RCC 7860 (cell line): ENCODE measurements at places on chromosomes 2 and 18.

DNA sequence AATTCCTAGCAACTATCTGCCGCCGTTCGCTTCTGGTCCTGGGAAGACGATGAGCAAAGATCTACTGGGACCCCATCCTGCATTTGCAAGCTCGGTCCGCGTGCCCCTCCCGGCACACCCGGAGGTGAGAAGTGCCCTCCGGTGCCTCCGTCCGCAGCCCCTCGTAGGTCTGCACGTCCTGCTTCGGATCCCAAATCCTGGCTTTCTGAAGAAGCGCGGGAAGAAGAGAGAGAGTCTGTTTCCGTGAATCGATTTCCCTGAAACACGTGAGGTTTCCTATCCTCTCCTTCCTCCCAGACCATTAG lies 5.0 kb upstream of the OSR1 start:
- no peak for DNase-seq

GRCh38 chr2:71581026-71581425 lies 127.7 kb downstream of the DYSF start:
- DNase-seq: no peak

- DNase-seq: no peak
These were observed 669.8 kb downstream of the ZEB2 start for GRCh38 chr2:143850084-143850483.

DNA sequence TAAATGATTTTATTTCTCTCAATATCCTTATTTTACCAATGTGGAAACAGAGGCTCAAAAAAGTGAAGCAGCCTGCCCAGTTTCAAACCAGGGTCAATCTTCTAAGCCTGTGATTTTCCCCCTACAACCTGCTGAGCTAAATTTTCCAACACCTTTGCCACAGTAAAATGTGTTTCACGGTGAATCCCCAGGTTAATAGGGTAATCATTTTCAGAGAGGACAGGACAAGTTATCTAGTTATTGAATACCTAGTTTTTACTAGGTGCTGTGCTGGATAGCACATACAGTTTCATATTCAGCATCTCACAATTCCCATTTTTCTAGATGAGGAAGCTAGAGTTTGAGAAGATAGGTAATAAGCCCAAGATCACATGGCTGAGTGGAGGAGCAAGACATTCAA lies 236.6 kb downstream of the PTH2R start:
- DNase-seq: no peak

- no peak for DNase-seq
These were observed 748.2 kb upstream of the ACVR2A start for GRCh38 chr2:147096671-147097070.

DNA sequence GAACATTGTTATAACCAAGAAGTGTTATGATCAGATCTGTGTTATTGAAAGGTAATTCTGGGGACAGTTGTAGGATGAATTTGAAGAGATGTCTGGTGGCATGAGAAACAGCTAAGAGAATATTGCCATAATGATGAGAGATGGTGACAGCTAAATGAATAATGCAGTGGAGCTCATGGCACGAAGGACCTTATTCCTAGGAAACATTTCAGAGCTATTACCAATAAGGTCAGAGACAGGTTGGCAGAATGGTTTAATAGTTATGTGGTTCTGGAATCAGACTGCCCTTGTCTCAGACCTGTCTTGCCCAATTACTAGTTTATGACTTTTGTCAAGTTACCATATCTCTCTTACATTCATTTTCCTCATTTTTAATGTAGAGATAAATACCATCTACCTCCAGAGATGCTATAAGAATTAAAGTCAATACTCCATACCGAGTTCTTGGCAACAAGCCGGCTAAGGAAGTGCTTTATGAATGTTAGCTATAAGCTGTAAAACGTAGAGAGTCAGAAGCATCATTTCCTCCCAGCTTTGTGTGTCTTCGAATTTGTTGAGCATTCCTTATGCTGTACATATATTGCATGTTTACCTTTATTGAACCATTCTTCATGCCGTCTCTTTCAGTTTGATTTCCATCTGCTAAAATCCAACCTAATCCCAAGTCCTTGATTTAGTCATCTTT lies 73.6 kb upstream of the COL5A2 start:
- no peak for DNase-seq

GRCh38 chr2:118190474-118190873 lies 102.2 kb downstream of the INSIG2 start:
- no peak for DNase-seq

- DNase-seq: no peak
These were observed 136.2 kb downstream of the THADA start for GRCh38 chr2:43459446-43460173.

GRCh38 chr2:8225266-8225665 lies 456.6 kb upstream of the ID2 start:
- DNase-seq: no peak

- peak; percentile 89 for DNase-seq
These were observed 83.7 kb downstream of the SDC1 start for GRCh38 chr2:20141056-20141762.

GRCh38 chr2:98483257-98483861 lies 38.7 kb downstream of the INPP4A start:
- no peak for DNase-seq

DNA sequence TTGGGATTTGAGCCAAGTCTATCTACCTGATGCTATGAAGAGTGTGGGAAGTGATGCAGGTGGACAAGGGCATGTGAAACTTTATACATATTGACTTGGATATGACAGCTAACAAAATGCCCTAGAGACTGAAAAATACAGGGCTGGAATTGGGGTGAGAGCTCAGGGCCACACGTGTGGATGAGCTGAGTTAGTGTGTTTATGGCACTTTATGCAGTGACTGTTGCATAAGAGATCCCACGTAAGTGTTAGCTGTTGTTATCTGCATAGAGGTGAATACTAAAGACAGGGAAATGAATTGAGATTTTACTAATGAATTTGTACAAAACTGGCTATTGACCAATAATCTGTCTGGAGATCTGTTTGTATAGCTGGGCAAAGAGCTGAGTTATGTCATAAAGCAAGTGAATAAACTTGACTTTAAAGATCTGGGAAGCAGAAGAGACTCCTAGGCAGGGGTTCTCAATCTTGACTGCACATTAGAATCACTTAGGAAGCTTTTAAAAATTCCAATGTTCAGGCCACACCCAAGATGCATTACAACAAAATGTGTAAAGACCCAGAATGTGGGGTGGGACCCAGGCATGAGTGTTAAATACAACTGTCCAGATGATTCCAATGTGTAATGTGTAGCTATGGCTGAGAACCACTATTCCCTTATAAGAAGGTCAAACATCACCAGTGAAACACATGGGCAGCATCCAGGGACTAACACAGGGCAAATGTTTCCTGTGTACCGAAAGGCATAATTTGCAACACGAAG lies 74.2 kb upstream of the STK17B start:
- DNase-seq: no peak

- peak; percentile 17 for DNase-seq
These were observed 74.8 kb upstream of the RIOK3 start for GRCh38 chr18:23378302-23378686.

- DNase-seq: no peak
These were observed 138.0 kb downstream of the AKAIN1 start for GRCh38 chr18:5058768-5059695.

- DNase-seq: no peak
These were observed 73.1 kb downstream of the RTP5 start for GRCh38 chr2:241942416-241943208.

- DNase-seq: no peak
These were observed 33.1 kb downstream of the SS18 start for GRCh38 chr18:26057344-26057773.

DNA sequence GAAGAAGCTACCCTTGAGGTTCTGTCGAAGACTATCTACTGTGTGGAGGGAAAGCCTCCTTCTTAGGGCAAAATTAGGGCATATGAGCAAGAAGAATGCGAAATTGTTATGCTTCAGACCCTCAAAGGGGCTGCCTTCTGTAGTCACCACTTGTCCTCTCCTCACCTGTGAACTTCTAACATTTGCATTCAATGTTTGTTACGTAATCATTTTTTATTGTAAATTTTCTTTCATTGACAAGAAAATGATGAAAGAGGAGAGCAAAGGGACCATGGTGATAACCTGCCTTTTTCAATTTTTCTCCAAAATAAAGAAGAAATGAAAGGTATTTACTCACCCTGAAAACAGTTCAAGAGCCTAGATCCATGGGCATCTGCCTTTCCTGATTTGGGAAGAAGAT lies 193.0 kb downstream of the SP3 start:
- DNase-seq: no peak

DNA sequence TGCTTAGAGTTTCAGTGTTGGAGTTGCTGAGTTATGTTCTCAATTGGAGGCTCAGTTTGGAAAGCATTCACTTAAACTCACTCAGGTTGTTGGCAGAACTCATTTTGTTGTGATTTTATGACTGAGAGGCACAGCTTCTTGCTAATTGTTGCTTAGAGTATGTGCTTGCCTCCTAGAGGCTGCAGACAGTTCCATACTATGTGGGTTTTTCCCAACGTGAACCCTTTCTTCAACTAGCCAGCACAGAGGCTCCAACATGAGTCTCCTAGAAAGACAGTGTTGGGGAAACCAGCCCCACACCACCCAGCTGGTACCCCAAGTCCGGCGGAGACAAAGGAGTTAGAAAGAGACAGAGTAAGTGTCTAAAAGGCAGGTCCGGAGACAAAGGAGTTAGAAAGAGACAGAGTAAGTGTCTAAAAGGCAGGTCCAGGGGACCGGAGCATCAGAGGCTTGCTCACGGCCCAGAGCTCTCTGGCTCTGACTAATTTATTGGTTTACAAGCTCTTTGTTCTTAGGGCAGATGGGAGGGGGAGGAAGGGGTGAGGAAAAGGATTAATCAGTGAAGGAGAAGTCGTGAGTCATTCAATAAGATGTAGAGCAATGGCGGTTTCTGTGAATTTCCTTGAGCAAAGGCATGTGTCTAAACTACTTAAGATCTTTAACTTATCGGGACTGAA lies 999.7 kb upstream of the LRRTM1 start:
- DNase-seq: peak; percentile 62

GRCh38 chr18:35005963-35006577 lies 35.1 kb upstream of the MAPRE2 start:
- DNase-seq: peak; percentile 42

GRCh38 chr2:120722568-120723421 lies 12.9 kb upstream of the GLI2 start:
- DNase-seq: peak; percentile 81

- no peak for DNase-seq
These were observed 44.9 kb downstream of the NCKAP5 start for GRCh38 chr2:133523406-133523805.

- no peak for DNase-seq
These were observed 206.5 kb upstream of the AGAP1 start for GRCh38 chr2:235287375-235287733.

DNA sequence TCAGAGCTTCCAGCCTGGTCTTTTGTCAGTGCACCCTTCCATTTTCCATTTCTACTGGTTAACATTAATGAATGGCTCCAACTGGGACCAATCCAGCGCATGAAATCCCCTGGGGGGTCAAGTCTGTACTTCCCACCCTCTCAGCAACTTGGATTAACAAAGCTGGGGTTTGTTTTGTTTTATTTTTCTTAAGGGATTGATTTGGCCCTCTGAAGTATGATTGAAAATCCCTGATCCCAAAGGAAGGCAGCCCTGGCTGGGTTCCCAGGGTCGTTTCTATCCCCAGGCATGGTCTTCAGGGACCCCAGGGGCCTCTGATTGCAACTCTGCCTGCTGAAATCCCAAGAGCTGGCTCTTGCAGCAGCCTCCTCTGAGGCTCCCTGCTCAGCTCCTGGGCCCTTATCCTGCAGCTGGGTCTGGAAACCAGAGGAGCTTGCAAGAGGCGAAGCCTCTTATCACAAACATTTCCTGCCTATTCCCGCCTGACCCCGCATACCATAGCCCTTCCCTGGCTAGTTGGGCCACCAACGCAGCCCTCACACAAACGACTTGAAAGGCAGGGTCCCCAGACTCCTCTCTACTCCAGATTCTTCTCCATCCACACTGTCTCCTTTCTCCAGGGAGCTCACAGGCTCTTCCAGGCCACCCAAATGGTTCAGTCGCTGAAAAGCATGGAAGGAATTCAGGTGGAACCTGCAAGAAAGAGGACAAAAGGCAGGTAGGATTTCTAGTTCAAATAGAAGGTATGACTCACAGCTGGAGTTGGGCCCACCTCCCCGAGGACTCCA lies 109.7 kb upstream of the PKDCC start:
- no peak for DNase-seq

GRCh38 chr18:67730886-67731285 lies 214.4 kb upstream of the DSEL start:
- peak; percentile 77 for DNase-seq

- DNase-seq: no peak
These were observed 14.0 kb upstream of the BIRC6 start for GRCh38 chr2:32342801-32343200.

DNA sequence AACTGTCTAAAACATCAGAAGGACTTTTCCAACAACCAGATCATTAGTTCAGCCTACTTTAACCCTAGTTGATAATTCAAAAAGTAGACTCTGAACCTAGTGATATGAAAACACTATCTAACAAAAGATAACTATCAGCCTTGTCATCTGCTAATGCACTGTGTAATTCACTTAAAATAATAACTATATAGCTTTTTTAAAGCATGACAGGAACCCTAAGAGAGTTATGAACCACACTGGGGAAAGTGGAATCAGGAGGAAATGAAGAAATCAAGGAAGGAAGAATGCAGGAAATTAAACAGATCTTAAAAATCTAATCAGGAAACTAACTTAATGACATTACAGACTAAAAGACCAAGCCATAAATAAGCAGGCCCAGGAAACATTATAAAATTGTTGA lies 9.0 kb downstream of the B4GALT6 start:
- DNase-seq: no peak

DNA sequence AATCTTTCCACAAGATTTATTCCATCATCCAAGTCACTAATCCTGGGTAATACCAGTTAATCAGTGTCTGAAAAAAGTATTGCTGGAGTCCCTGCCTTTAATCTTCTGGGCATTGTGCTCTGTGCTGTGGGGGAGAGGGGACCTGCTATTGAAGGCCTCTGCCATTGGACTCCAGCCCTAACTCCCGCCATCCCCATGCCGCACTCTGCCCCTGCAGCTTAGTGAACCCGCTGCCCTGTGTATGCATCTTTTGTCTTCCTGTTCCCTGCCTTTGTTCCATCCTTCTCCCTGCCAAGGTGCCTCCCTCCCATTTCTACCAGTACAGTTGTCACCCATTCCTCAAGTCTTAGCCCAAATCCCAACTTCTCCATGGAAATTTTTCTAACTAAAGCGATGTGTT lies 113.8 kb upstream of the EPAS1 start:
- no peak for DNase-seq

GRCh38 chr18:49560624-49561288 lies 1.1 kb upstream of the LIPG start:
- no peak for DNase-seq

DNA sequence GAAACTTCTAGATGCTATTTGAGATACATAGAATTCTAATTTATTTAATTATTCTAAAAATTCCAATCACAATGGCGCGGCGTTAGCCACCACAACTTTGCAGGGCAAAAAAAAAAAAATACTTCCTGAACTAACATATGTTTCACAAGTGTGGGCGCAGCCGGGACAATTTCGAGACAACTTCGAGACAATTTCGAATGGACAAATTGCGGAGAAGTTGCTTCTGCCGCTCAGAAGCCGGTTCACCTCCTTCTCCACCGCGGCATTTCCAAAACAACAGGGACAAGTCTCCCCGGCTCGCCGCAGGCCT lies 842 bp downstream of the PAX3 start:
- no peak for DNase-seq

GRCh38 chr2:235191486-235191885 lies 239.7 kb downstream of the SH3BP4 start:
- no peak for DNase-seq
